ENCODE measurements at places on chromosomes 2 and 18. TPM values are rescaled to one million over a fixed set of nuclear protein-coding genes. Genes with fewer than 3 reads are reported as not detected.

DNA sequence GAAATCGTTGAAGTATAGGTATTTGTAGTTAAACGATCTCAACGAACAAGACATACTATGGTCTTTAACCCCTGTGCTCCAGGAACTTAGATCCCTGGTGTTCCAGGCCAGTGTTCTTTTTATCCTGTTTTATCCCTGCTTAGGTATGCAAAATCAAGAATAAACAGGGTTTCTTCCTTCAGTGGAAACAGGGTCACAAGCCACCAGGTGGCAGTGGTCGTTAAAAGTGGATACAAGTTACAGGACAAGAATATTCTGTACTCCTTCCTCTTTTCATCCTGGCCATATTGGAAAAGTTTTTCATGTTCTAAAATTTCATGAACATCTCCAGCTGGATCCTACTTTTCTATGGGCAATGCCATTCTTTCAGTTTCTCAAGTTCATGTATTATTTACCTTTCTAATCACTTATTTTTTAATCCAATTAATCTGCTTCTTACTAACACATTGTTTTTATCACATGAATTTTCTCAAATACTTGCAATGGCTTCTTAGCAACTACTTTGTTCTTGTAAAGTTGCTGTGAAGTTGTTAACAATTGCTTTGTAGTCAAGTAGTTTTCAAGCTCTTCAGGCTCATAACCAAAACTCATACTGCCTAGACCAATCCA is 16.4 kb upstream of the HNMT start:
- DNase-seq, result peak; percentile 90

Gene MPV17
- total RNA-seq, result 49.9 TPM

DNA sequence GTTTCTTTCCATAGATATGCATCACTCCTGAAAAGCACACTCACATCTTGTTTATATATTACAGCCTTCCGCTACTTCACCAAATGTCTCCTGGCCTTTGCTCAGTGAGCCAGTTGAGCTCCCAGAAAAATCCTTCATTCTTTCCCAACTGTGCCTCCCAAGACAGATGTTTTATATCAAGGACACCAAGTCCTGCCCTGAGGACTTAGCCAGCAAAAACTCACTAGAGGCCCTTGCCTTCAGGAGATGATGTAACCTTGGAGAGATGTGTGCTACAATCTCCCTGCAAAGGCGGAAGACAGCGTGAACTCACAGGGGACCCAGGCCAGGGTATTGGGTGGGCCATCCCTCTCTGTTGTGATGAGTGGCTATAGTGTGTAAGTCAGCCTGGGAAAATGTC is 86.1 kb upstream of the CTAGE1 start:
- DNase-seq, result no peak

- DNase-seq, result no peak
Measured at GRCh38 chr2:31255911-31256571, 22.1 kb downstream of the EHD3 start.

All from aorta (tissue), 5 donors.